ENCODE measurements at places on chromosomes 5 and 9.

GRCh38 chr9:114285166-114285867 is 37.6 kb upstream of the ORM1 start:
- no peak for DNase-seq

- no peak for DNase-seq
Observed at GRCh38 chr9:72884508-72884907, 68.3 kb downstream of the ALDH1A1 start.

DNA sequence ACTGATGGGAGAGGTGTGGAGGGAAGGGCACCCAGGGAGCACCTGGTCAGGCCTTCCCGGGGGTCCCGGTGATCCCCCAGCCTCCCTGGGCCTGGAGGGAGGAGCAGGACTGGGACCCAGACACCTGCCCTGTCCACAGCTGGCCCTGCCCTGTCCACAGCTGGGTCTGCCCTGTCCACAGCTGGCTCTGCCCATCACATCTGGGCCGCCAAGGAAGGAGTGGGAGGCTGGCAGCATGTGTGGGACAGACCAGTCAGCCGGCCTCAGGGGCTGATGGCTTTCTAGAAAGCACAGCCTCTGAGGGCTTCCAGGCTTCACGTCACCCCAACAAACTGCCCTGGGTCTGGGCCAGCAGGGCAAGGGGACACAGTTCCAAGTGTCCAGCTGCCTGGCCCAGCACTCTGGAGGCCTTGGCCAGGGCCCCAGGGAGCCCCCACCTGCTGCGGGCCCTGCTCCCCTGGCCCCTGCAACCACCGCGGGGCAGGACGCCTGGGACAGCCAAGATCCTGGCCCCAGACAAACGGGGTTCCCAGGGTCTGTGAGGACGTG is 12.2 kb downstream of the DNLZ start:
- DNase-seq: no peak

- DNase-seq: no peak
Observed at GRCh38 chr5:154647114-154647760, 107.9 kb upstream of the LARP1 start.

- DNase-seq: no peak
Observed at GRCh38 chr5:141525653-141526052, 36.8 kb downstream of the PCDHGC5 start.

GRCh38 chr5:114319821-114320220 is 42.0 kb upstream of the KCNN2 start:
- no peak for DNase-seq

DNA sequence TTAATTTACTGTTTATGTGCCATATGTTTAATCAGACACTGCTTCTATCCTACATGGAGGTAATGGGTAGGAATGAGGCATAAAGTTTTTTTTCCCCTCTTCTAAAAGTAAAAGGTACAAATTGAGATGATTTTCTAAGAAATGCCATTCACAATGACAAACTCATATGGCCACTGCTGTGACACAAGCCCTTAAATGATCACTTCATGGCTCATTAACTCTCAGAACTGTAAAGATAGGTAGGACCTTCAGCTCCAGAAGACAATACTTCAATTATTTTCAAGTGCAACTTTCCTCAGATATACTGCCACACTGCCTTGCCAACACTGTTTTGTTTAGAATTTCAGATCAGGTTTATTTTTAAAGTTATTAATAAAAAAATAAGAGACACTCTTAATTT is 362.9 kb upstream of the ZNF608 start:
- DNase-seq: no peak

DNA sequence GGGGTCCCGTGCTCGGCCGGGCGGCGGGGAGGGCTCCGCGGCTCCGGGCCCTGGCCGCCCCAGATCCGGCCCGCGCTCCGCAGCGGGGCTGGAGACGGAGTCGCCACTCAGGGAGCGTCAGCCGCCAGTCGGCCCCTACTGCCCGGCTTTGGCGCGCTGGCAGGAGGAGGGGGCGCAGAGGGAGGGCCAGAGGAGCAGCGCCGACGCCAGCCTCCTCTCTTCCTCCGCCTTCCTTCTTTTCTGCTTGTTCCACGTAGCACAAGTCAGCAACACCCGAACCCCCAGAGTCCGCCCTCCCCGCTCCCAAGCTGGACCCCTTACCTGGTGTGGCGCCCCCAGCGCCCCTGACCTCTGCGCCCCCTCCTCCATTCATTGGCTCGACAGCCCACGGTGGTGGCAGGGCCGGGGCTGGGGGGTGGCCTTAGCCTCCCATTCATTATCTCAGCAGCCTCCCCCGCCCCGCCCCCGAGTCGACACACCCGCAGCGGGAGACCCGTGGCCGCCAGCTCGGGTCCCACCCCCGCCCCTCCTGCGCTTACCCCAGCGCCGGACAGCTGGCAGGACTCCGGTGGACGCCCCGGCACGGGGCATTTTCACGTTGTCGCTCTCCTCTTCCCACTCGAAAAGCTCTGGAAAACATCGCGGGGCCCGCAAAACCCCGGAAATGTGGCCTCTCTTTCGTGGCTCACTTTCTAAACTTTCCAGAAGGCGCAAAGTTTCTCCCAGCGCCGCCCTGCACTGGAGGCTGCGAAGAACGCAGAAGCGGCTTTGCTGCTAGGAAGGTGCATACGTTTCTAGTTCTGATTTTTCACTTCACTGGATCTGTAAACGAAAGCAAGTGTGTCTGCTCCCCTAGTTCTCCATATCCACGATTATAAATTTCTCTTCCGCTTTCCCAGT is at the start of gene LPAR1:
Gene LPAR1, minus strand, starts transcription at position 140 of the 900 bp plus-strand sequence. CDS start 66,353 bp downstream, outside the sequence.
- no peak for DNase-seq

DNA sequence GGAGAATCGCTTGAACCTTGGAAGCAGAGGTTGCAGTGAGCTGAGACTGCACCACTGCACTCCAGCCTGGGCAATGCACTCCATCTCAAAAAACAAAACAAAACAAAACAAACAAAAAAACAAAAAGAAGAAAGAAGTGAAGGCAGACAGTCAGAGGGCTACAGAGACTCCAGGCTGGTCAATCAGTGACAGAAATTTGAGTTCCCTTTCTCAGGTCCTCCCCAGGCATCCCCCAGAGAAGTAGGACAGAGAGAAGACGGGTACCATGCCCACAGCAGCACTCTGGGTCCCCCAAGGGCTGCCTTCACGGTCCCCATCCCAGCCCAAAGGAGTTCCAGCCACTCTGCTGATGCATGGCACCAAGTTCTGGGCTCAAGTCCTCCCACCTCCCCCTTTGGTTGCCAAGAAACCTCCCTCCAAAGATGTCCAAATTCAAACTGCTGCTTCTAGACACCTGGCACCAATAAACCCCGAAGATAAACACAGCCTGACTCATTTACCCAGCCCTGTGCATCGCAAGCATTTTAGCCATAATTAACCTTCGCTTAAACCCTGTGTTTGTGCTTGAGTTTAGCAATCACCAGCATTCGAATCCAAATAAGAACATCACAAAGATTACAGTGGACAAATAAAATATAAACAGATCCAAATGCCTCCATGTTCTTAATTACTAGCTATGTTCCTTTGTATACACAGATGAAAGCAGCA is 24.0 kb downstream of the SEMA4D start:
- no peak for DNase-seq

- DNase-seq: no peak
Observed at GRCh38 chr5:78577071-78577807, 71.3 kb downstream of the LHFPL2 start.

DNA sequence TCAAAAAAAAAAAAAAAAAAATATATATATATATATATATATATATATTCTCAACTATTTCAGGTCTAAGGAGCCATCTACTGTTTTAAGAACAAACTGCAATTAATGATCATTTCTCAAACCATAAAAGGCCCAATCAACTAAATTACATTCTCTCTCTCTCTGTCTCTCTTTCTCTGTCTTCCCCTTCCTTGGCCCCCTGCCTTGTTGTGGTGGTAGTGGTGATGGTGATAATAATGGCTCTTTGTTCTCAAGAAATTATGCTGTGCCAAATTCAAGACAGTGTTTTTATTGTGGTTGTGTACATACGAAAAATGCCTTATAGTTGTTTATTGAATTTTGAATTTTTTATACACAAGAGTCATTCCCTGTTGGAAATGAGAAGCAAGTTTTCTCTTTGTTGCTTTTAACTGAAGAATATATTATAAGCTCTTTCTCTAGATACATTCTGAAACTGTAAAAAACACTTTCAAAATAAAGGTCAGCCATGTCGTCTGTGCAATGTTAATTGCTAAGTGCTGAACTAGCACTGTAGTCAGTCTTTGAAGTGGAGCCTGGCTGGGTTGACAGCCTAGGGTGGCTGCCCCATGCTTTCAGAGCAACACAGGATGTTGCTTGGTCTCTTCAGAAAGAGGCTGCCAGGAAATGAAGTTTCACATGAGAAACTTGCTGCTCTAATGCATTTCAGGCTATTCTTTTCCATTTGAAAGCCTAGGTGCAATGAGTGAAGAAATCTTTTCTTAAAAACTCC is 96.0 kb downstream of the HINT1 start:
- DNase-seq: no peak

DNA sequence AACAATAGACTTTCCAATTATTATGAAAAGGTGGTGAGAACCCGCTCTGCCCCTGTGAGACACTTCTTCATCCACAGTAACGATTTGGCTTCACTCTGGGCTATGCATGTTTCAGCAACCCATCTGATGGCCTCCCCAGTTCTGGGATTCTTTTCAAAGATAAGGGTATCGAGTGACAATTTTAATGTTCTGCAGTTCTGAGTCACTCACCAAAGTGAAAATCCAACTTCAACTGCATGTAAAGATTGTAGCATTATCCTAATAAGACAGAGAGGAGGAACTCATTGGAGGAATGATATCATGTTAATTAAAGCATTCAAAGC is 1078.3 kb upstream of the SEMA6A start:
- DNase-seq: no peak

DNA sequence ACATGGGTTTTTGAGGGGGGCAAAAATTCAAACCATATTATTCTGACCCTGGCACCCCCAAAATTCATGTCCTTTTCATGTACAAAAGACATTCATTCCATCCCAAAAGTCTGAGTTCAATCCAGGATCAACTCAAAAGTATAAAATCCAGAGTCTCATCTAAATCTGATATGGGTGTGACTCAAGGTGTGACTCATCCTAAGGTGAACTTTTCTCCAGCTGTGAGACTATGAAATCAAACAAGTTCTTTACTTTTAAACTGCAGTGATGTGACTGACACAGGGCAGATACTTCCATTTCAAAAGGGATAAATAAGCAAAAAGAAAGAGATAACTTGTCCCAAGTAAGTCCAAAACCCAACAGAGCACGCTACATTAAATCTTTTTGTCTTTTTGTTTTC is 20.6 kb upstream of the CYLC2 start:
- DNase-seq: no peak

- no peak for DNase-seq
Observed at GRCh38 chr5:87121304-87122150, 146.2 kb upstream of the RASA1 start.

DNA sequence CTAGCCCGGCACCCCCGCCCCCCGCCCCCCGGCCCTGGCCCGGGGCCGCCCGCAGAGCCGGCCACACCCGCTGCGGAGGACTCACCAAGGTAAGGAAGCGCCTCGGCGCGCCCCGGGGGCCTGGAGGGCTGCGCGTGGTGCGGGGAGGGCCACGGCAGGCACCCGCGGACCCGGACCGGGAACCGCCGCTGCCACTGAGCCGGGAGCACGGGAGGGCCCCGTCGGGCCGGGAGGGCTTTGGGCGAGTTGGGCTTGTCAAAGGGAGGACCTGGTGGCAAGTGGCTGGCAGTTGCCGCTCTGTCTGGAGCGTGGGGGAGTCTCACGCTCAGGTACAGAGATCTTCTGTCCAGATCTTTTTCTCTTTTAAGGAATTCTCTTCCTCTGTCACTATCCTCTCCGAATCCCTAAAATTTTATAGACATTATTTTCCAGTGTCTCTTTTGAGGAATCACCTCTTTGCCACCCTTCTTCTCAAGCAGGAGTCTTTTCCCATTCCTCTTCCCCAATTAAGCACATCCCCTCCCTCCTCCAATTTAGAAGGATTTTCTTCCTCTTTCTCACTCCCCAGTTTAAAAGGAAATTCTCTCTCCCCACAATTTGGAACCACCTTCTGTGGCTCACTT is 11.3 kb upstream of the LHX2 start:
- DNase-seq: no peak

DNA sequence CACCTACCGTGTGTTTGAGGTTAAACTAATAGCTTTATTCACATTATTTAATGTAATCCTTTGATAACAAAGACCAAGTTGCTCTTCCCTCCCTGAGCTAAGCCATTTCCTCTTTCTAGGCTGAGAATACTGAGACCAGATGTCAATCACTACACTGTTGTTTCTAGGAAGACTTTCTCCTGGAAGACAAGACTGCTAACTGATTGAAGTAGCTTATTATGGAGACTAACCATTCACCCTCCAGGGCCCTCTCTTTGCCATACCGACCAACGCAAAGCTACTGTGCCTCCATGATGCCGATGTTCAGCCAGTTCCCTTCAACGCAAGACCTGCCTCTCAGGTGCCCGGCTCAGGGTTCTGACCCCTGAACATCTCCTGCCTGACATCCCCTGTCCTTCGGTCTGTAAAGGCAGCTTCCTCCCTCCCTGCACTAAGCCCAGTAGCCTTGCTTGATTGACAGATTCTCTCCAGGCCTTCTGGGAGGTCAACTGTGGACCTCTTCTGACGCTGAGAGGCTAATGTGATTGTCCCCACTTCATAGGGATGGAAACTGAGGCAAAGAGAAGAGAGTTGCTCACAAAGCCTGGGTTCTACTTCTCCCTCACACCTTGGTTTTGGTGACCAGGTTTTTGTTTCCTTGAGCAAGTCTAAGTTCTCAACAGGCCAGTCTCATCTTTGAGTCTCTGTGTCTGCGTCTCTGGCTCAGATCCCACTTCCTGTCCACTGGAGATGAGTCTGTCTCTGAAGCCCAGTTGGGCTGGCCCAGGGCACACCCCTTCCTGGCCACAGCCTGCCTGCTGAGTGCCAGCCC is 259.7 kb upstream of the IRX2 start:
- no peak for DNase-seq

- DNase-seq: peak; percentile 8
Observed at GRCh38 chr5:171450423-171451331, 31.2 kb downstream of the FGF18 start.

- DNase-seq: no peak
Observed at GRCh38 chr5:134072471-134073210, 41.8 kb upstream of the TCF7 start.

GRCh38 chr9:28032268-28032590 is 458.9 kb upstream of the C9orf72 start:
- DNase-seq: no peak

- DNase-seq: no peak
Observed at GRCh38 chr5:71600783-71601182, 13.6 kb downstream of the MCCC2 start.
